ENCODE measurements at places on chromosomes 3 and 15.
A peak's percentile ranks its signal among the peaks of the same experiment; 100 is the strongest.

GRCh38 chr3:168080499-168081170 is 15.1 kb downstream of the GOLIM4 start:
- no peak for DNase-seq

DNA sequence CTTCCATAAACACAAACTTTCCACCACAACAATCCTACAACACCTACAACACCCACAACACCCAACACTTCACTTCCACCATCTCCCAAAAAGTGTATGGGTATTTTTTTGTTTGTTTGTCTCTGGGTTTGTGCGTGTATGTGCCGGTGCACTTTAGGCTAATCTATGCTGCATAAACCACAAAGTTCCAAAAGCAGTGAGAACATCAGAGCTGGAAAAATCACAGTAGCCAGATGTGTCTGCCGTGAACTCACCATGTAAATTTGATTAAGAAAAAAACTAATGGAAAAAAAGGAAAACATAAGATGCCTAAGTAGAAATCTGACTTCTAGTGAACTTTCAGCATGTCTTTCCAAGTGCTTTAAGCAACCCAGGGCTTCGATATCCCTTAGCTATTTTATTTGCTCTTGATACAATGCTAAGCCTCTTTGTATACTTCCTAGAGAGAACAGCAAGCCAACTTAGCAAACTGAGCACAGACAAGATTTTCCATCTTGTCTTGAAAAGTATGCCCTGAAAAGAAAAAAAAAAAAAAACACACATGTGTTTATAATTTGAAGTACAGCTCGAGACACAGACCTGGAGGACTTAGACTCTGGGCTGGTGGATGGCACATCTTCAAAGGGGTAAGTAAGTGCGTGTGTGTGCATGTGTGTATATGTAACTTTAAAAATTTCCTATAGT is 91.4 kb downstream of the WWTR1 start:
- DNase-seq = peak; percentile 42

- no peak for DNase-seq
Measured at GRCh38 chr15:83062768-83063180, 4.3 kb downstream of the BTBD1 start.

GRCh38 chr3:35690271-35690670 is 50.9 kb downstream of the ARPP21 start:
- no peak for DNase-seq

GRCh38 chr3:177705976-177706823 is 508.9 kb upstream of the TBL1XR1 start:
- peak; percentile 49 for DNase-seq

- no peak for DNase-seq
Measured at GRCh38 chr3:135310317-135310716, 515.3 kb downstream of the EPHB1 start.

- DNase-seq = no peak
Measured at GRCh38 chr3:188979669-188980310, 192.0 kb upstream of the TPRG1 start.

GRCh38 chr3:177141471-177141870 is 55.8 kb downstream of the TBL1XR1 start:
- DNase-seq = no peak

- no peak for DNase-seq
Measured at GRCh38 chr15:25947323-25948314, 84.5 kb upstream of the ATP10A start.

- DNase-seq = peak; percentile 85
Measured at GRCh38 chr3:182241766-182242488, 530.2 kb downstream of the SOX2 start.

- no peak for DNase-seq
Measured at GRCh38 chr15:85997618-85998017, 82.1 kb upstream of the AGBL1 start.

DNA sequence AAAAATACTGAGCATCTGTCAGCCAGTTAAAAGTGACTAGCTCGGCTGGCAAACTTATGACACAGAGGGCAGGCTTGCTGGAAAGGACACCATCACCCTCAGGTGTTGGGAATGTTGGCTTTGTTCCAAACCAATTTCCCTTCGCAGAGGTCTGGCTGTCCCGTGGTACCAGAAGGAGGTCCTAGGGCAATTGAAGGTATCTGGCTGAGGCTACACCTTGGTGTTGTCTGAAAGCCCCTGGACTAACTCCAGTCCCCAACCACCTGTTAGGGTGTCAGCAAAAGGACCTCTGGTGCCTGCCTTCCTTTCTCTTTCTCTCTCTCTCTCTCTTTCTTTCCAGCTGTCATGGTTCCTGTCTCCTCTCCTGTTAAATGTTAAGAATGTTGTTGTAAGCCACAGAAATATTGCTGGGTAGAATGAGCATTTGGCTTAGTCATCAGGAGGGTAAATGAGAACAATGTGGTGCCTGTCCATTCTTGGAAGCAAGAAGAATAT is 12.5 kb downstream of the PRR20G start:
- DNase-seq = peak; percentile 62

DNA sequence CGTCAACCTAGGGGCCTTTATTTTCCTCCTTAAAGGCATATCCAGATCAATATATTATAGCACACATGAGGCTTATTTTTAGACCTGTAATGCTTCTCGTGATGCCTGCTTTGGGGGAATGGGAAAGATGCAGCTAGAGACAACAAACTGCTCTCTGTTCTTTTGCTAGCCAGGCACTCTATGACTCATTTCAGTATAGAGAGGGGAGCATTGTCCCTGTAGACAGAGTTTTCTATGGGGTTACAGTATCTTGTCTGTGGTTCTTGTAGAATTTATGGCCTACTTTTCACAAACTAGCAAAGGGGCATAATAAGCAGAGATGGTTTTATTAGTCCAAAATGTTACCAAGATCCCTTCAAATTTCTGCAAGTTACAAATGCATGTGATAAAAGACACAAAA is 305.6 kb downstream of the LSAMP start:
- no peak for DNase-seq

Measured in fibroblast of lung (primary cell).